ENCODE measurements at places on chromosomes 5 and 9.

- DNase-seq: no peak
Measured at GRCh38 chr9:137074657-137075274, 2.6 kb upstream of the UAP1L1 start.

- no peak for DNase-seq
Measured at GRCh38 chr9:106958955-106959657, 96.1 kb downstream of the ZNF462 start.

DNA sequence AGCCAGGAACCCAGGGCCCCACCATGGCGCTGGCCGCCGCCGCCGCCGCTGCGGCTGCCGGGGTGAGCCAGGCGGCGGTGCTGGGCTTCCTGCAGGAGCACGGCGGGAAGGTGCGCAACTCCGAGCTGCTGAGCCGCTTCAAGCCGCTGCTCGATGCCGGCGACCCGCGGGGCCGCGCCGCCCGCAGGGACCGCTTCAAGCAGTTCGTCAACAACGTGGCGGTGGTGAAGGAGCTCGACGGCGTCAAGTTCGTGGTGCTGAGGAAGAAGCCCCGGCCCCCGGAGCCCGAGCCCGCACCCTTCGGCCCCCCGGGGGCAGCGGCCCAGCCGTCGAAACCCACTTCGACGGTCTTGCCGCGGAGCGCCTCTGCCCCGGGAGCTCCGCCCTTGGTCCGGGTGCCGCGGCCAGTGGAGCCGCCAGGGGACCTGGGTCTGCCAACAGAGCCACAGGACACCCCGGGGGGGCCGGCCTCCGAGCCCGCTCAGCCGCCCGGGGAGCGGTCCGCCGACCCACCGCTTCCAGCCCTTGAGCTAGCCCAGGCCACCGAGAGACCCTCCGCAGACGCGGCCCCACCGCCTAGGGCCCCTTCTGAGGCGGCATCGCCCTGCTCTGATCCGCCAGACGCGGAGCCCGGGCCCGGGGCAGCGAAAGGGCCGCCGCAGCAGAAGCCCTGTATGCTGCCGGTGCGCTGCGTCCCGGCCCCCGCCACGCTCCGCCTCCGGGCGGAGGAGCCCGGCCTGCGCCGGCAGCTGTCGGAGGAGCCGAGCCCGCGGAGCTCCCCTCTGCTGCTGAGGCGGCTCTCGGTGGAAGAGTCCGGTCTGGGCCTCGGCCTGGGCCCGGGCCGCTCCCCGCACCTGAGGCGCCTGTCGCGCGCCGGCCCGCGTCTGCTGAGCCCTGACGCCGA, 749 bp downstream of the SOWAHA start:
- no peak for DNase-seq

- no peak for DNase-seq
Measured at GRCh38 chr5:108675736-108676135, 72.0 kb upstream of the FER start.

GRCh38 chr9:128053560-128053959, 13.6 kb downstream of the NAIF1 start:
- no peak for DNase-seq

DNA sequence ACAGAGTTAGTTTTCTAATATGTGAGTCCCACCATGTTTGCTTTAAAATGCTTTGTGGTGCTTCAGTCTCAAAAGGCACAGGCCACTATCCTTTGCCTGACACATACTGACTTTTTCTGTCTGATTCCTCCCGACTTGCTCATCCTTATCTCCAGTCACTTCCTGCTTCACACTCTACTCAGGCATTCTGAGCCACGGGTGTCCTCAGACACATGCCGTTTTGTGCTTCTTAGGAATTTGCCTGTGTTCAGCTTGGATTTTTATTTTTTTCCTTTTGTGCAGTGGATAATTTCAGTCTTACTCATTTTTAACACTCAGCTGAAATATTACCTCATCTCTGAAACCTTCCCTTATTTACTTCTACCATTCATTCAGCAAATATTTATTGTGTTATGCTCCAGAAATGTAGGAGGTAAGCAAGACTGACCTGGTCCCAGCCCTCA, 54.1 kb downstream of the MAN2A1 start:
- no peak for DNase-seq
